ENCODE measurements at places on chromosomes 1 and 21.

DNA sequence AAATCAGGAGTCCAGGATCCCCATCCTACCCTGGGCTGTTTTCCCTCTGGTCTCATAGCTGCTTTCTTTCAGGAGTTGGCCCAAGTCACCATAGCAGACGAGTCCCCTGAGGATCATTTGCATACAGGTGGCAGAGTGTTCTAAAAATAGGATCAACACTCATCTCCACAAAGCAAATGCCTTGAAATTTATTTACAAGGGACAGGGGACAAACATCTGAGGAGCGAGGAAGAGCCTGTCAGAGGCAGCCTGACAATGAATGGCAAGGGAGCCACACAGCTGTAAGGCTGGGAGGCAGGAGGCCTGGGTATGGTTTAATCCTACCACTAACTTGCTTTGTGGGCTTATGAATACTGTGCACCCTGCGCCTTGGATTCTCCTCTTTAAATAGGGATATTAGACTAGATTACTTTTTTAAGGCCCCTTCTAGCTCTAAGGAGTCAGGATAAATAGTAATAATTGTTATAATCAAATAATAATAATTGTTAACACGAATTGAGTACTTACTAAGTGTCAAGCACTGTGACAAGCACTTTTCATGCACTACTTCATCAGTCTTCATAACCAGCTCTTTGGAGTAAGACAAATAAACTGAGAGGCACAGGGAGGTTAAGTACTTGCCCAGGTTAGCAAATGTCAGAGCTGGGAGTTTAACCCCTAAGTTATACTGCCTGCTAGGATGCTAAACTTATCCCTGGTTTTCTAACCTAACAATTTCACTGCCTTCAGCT is 34.5 kb downstream of the RAB3B start:
- no peak for DNase-seq

GRCh38 chr1:219882096-219882495 is 46.3 kb downstream of the SLC30A10 start:
- DNase-seq: no peak

- no peak for DNase-seq
These were observed 134.2 kb upstream of the SERTAD4 start for GRCh38 chr1:210098356-210098755.

DNA sequence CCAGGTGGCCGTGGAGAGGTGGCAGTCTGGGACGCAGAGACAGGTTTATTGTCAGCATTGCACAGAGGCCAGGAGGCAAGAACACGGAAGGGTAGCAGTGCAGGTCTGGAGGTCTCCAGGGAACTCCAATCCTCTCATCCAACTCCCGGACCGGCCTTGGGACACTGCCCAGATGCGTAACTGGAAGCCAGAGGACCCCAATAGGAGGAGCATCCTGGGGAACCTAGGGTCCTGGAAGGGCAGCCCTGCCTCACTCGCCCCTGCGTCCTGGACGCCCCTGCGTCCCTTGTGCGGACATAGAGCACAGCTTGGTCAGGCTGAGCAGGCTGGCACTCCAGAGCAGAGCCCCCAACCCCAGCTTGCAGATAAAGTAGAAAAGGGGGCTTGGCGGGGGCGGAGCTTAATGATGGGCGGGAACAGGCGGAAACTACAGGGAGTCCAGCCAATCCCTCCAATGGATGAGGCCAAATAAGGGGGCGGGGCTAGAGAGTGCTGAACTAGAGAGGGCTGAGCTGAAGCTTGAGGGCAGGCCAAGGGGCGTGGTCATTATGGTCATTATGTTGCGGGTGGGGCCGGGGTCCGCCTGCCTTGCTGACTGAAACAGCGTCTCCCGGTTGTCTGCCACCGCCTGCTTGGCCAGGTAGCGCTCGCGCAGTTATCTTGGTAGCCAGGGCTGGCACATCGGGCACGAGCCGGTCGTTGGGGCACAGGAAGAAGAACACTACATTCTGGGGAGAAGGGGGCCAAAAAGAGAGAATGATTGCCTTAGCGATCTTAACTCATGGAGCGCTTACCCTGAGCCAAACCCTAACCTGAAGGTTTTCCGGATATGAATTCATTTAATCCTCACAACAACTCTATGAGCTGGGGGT is 3.7 kb upstream of the ARHGEF19 start:
- DNase-seq: peak; percentile 47

- DNase-seq: peak; percentile 24
These were observed 735 bp downstream of the NBL1 start for GRCh38 chr1:19644681-19645410.

- DNase-seq: no peak
These were observed 32.9 kb upstream of the JUN start for GRCh38 chr1:58816747-58817221.

All from WERI-Rb-1 (cell line).